ENCODE measurements at places on chromosomes 3 and 15.

GRCh38 chr15:89129123-89129815 lies 41.0 kb downstream of the ABHD2 start:
- peak; percentile 51 for DNase-seq

GRCh38 chr3:94036909-94037507 lies 8.6 kb upstream of the STX19 start:
- DNase-seq: no peak

DNA sequence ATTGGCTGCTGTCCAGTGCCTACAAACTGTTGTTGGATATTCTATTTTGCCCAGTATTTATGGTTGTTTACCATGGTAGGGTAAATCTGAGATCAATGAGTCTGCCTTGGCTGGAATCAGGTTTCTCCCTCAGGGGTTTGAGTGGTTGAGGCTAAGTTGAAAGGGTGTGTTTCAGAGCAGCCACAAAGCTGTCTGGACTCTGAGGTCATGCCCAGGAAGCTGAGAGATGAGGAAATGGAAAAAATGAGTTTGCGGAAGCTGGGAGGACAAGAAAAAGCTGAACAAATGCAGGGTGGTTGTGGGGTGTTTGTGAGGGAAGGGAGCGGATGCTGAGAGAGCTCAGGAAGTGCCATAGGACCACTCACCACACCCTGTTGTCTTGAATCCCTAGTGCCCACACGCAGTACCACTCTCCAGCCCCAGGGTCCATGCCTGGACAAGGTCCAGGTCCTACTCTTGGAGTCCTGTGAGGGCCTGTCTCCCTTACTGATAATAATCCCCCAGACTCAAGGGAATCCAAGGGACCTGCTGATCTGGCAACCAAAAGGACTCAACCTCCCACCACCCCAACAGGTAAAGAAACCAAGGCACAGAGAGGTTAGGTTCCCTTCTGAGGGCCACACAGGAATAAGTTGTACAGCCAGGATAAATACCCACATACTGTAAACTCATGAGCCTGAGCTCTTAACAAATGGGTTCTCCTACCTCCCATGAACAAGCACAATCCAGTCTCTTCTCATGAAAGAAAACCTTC lies 81.6 kb downstream of the PPCDC start:
- no peak for DNase-seq

- no peak for DNase-seq
These were observed 481 bp downstream of the MASP1 start for GRCh38 chr3:187291001-187291511.

GRCh38 chr15:101723171-101723873 lies 951 bp downstream of the TARS3 start:
- DNase-seq: no peak

- no peak for DNase-seq
These were observed 24.9 kb downstream of the SLCO2A1 start for GRCh38 chr3:134004841-134005240.

DNA sequence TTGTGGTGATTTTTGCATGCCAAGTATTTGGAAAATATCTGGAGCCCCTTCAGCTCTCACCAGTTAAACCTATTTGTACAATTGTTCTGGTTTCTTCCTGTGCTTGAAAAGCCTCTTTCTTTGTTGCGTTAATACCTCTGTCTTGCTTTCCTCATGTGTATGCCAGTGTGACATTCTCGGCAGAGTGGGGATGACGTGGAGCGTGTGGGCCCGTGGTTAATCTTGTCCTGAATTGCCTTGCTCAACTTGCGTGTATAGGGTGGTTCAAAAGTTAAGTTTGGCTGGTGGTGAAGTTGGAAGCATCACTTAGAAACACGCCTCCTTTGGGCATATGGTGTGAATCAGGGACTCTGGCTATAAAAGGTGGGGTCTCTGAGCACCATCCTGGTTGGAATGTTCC lies 67.1 kb downstream of the IGF1R start:
- no peak for DNase-seq

GRCh38 chr3:12356175-12356574 lies 67.3 kb downstream of the PPARG start:
- DNase-seq: no peak

GRCh38 chr15:97012986-97013385 lies 682.5 kb downstream of the NR2F2 start:
- DNase-seq: no peak

DNA sequence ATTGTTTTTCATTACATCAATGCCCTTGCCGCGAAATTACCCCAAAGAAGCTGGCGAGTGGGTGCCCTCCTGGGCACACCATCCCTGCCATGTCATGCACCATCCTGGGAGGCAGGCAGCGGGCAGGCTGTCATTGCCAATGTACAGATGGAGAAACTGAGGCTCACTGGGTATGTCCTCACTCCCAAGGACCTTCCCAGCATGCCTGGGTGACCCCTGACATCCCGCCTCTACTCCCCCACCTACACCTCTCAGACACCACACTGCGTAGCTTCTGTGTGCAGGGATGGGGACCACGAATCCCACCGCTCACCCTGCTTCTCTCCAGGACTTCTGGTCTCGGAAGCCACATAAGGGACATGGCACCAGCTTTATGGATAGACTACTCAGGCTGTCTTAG lies 41.0 kb upstream of the SLC41A3 start:
- no peak for DNase-seq

DNA sequence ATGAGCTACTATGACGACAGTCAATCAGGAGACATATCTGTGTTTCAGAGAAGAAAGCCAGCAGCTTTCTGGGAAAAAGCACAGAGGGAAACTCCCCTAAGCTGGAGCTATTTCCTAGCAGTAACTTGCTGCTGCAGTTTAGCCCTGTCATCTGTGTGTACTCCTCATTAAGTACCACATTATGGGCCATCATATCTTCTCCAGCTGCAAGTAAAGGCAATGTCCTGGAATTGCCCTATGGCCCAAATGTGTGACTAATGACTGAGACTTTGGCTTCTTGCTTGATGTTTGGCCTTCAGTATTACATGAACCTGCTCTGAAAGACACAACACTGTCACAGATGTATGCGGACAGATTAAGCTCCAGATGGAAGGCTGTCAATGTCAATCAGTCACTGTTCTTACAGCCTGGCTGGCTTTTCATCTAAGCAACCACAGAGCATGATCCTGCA lies 190.8 kb downstream of the FHIT start:
- no peak for DNase-seq

- DNase-seq: no peak
These were observed 1.7 kb upstream of the HGD start for GRCh38 chr3:120683671-120684301.

GRCh38 chr3:154180836-154181691 lies 59.9 kb downstream of the ARHGEF26 start:
- DNase-seq: no peak

GRCh38 chr3:195709676-195710085 lies 11.1 kb upstream of the MUC20 start:
- DNase-seq: no peak

GRCh38 chr3:50318615-50319014 lies 3.9 kb downstream of the HYAL2 start:
- no peak for DNase-seq

DNA sequence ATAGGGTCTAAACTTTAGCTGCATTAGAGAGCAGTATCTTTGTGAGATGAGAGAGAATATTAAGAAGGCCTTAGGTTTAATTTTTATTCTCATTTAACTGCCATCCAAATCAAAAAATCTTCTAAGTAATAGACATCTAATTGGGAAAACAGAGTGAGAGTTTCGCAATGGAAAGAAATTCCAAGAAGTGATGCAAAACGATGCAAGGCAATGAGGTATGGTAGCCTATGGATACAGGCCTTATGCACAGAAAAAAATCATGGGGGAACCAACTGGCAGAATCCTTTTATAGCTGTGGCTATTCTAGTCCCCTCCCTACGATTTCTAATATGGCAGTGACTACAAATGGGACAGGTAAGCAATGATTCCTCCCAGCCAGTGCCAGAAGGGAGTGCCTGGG lies 225.9 kb downstream of the GREM1 start:
- DNase-seq: no peak

DNA sequence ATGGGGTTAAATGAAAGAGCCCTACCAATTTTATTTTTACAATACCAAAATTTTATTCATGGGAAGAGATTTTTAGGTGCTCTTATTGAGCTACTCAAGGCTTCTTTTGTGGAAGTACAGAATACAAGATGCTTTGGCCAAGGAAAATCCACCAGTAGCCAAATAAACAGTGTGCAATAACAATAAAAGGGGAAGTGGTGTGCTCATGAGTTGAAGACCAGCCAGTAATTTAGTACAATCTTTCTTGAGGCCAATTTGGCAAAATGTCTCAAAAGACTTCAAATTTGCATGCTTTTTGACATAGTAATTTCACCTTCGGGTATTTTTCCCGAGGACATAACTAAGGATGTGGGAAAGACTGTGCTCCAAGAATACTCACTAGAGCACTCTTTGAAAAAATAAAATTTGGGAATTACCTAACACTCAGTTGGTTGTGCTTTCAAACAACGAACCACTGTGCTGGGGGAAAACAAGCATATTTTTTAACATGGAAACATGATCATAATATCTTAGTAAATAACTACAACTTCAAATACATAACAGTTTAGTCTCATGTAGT lies 294.0 kb downstream of the DIPK2A start:
- DNase-seq: no peak

GRCh38 chr15:69628256-69629093 lies 175.9 kb downstream of the RPLP1 start:
- DNase-seq: no peak

DNA sequence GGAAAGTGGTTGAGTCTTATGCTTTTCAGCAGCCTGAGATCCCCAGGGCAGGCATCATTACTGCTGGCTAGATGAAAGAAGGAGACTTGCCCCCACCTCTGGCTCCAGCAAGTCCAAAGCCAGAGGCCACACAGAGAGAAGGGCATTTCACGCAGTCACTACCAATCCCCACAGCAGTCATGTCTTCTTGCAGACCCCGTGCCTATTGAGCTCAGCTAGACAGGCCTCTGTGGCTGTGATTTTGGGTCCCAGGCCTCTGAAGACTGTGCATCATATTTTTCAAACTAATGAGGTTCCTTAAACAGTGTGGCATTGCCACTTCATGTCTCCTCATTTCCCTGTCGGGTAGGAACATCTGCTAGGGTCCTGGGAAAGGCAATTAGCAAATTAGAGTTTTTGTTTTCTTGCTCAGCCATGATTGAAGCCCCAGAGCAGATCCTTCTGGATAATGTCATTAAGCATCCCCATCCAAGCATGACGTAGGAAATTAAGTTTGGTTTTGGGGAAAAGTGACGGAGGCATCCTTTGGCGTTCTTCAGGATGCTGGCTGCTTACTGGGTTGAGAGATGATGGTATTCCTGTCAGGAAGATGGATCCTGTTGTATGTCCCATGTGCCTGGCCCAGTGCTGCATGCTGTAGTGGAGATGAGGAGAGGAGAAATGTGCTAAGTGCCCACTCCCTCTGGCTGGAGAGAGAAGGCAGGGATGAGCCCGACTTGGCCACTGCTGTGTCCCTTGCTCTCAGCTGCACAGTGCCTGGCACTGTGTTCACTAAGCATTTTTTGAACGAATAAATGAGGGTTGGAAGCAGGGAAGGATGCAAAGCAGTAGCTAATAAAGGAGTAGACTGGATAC lies 7.0 kb downstream of the SPSB4 start:
- no peak for DNase-seq

- DNase-seq: peak; percentile 68
These were observed 271.5 kb upstream of the DCBLD2 start for GRCh38 chr3:99172736-99173657.

GRCh38 chr3:129610276-129610675 lies 3.8 kb upstream of the PLXND1 start:
- DNase-seq: peak; percentile 49

DNA sequence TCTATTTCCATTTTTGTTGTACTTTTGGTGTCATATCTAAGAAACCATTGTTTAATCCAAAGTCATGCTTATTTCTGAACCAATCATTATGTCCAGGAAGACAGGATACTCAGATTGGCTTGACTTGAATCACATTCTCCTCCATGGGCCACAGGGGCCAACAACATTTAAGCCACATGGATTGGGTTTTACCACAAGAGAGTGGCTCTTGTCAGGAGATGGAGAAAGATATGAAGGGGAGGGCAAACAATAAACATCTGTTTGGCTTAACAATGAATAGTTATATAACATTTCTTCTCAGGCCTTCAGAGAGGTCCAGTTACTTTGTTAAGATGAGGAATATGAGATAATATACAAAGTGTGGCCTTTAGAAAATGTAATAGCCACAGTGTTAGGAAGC lies 44.6 kb downstream of the GXYLT2 start:
- no peak for DNase-seq

GRCh38 chr3:9293076-9293475 lies 43.6 kb upstream of the SRGAP3 start:
- no peak for DNase-seq

DNA sequence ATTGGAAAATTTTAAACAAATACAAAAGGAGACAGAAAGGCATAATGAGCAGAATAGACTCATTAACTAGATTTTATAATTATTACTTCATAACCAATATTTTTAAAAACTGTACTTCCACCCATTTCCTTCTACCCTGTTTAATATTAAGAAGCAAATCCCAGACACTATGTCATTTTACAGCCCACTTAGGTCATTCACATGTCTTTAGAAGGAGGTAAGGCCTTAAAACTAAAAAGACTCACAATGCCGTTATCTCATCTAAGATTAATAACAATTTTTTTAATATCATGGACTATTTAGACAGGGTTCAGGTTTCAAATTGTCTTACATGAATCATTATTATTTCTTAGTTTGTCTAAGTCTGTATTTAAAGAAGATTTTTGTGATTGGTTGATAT lies 217.2 kb downstream of the NFKBIZ start:
- no peak for DNase-seq

GRCh38 chr3:133246773-133247172 lies 153.1 kb upstream of the BFSP2 start:
- no peak for DNase-seq

DNA sequence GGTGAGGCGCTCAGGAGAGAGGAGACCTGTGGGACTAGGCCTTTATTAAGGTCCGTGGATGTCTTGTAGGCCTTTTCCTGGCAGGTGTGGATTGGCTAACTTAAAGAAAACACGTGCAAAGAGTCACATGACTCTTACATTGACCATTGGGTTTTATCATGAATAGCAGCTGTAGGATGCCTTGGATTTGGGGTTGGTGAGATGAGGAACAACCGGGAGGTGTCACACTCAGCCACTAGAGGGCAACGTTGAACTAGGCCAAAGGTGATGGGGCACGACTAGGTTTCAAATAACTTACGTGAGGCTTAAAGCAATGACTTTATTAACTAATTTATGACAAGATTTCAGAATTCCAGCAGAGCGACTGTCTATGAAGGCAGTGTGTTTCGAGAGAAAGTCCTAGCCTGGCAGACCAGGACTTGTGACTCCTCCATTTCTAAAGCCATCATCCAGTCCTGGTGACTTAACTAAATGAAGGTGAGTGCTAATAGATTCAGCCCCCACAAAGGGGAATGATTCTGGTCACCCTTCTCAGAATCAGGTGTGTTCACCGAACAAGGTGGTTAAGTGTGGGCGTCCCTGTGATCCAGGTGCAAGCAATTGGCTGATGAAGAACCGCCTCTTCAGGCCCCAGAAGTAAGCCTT lies 345.6 kb downstream of the MCTP2 start:
- peak; percentile 54 for DNase-seq

DNA sequence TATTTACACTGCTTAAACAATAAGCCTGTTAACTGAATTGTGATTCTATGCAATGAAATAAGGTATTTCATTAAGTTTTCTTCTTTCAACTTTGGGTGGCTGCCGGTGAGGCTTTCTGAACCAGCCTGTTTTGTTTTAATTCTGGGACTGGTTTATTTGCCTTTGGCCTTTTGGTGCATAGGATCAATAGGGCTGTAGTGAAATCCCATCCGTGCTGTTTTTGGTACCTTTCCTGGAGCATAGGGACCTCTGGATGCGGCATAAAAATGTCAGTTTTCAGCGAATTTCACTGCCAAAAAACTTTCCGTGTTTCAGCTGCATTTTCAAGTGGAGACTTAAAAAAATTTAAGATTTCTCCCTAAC lies 514 bp downstream of the PLS1 start:
- DNase-seq: no peak

All from endothelial cell (in vitro differentiated cells).